ENCODE measurements at places on chromosomes 4 and X.

- DNase-seq: no peak
These were observed 56.7 kb upstream of the ENPP6 start for GRCh38 chr4:184274286-184274951.

- DNase-seq: no peak
These were observed 154.6 kb upstream of the MAGEB2 start for GRCh38 chrX:30060718-30061117.

GRCh38 chr4:174260099-174260498, 23.4 kb downstream of the FBXO8 start:
- DNase-seq: peak; percentile 39

- DNase-seq: no peak
These were observed 59.5 kb downstream of the DDX60 start for GRCh38 chr4:168259096-168259495.

GRCh38 chr4:153232768-153233167, 28.5 kb downstream of the TRIM2 start:
- no peak for DNase-seq

- no peak for DNase-seq
These were observed 271.8 kb upstream of the TENM3 start for GRCh38 chr4:181971411-181971810.

- no peak for DNase-seq
These were observed 1272.7 kb downstream of the C4orf33 start for GRCh38 chr4:130368668-130369067.

- DNase-seq: no peak
These were observed 122.4 kb downstream of the PALLD start for GRCh38 chr4:168619266-168619631.

DNA sequence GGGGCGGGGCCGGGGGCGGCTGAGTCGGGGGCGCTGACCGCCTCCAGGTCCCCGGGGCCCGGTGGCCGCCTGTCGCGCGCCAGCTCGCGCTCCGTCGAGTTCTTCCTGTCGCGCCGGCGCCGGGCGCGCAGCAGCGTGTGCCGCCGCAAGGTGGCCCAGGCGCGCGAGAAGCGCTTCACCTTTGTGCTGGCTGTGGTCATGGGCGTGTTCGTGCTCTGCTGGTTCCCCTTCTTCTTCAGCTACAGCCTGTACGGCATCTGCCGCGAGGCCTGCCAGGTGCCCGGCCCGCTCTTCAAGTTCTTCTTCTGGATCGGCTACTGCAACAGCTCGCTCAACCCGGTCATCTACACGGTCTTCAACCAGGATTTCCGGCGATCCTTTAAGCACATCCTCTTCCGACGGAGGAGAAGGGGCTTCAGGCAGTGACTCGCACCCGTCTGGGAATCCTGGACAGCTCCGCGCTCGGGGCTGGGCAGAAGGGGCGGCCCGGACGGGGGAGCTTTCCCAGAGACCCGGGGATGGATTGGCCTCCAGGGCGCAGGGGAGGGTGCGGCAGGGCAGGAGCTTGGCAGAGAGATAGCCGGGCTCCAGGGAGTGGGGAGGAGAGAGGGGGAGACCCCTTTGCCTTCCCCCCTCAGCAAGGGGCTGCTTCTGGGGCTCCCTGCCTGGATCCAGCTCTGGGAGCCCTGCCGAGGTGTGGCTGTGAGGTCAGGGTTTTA, 1.5 kb downstream of the ADRA2C start:
- DNase-seq: no peak

DNA sequence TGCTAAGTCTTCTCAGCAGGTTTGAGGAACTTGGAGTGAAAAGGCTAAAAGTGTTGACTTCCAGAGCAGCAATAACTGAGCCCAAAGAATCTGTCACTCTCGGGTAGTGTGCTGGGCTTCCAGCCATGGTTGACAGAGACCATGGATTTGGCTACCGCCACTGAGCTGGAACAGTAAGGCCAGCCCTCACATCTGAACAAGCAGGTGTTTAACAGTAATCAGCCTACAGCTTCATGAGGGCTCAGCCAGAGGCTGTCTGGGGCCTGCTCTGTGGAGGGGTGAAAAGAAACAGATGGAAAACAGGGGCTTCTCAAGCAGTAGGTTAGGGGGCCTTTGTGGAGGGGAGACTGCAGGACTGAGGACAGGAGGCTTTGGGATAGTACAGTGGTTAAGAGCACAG, 14.9 kb downstream of the RASL11B start:
- DNase-seq: no peak

DNA sequence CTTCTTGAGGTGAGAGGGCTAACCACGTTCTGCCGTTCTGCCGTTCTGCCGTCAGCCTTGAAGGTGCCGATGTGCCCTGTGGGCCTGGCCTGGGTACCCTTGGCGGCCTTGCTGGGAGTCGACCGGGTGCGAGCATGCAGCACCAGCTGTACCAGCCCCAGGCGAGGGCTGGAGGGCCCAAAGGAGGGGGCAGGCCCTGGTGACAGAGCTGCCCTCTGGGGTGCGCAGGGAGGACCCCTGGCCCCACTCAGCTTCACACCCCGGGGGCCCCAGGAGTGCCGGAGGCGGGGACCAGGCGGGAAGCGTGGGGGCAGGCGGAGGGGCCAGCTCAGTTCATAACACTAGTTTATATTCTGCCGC, 22.1 kb downstream of the UVSSA start:
- DNase-seq: no peak

- DNase-seq: no peak
These were observed 30.6 kb upstream of the PLAC1 start for GRCh38 chrX:134688839-134689238.

- DNase-seq: no peak
These were observed 77.6 kb upstream of the ZNF518B start for GRCh38 chr4:10534820-10535219.

All from AG04450 (cell line).